Naive thymus-derived CD8-positive, alpha-beta T cell (primary cell): ENCODE measurements at places on chromosomes 1 and 21.

- no peak for DNase-seq
Observed at GRCh38 chr1:87129038-87129437, 199.6 kb upstream of the LMO4 start.

- DNase-seq = no peak
Observed at GRCh38 chr21:44432841-44433790, 22.2 kb upstream of the LRRC3 start.

DNA sequence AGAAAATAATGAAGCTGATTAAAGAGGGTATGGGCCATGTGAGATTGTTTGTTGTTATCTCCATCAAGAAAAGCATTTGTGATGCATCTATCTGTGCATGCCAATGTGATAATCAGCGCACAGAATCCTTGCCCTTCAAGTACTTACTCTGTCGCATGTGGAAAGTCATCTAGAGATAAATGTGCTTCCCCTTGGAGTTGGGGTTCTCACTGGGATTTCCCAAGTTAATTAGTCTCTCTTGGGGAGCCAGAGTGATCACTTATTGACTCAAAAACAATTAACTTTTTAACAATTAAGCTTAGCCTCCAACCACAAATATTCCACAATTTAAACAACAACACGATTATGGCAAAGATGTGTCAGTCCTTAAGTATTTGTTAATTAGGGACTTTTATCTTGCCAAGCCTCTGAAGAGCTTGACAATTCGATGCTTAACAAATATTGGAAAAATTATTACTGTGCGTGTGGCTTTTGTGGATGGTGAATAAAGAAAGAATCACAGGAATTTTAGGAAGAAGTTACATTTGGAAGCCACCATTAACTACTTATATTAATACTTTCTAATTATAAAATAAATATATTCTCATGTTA lies 17.5 kb downstream of the RHOU start:
- DNase-seq = no peak

GRCh38 chr21:26185446-26185845 lies 14.9 kb upstream of the APP start:
- DNase-seq = no peak

- no peak for DNase-seq
Observed at GRCh38 chr1:156076609-156077429, 5.4 kb downstream of the MEX3A start.
